ENCODE measurements at places on chromosomes 16 and 17.

DNA sequence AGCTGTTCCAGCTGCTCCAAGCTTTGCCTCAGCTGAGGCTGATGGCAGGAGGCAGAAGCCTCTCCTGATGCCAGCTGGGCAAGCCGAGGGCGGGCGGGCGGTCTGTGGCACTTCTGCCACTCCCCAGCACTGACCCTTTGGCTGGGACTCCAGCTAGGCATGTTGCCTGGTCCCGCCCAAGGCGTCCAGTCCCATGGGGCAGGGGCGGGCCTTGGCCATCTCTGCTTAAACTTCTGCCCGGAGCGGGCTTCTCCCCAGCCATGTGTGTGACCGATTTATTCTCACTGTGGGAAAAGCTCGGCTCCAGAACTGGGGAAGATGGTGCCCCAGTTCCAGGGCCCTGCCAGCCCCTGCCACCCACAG, 349.1 kb downstream of the SEC14L1 start:
- no peak for DNase-seq

- DNase-seq, result no peak
Measured at GRCh38 chr17:69254187-69254586, 25.6 kb upstream of the ABCA10 start.

DNA sequence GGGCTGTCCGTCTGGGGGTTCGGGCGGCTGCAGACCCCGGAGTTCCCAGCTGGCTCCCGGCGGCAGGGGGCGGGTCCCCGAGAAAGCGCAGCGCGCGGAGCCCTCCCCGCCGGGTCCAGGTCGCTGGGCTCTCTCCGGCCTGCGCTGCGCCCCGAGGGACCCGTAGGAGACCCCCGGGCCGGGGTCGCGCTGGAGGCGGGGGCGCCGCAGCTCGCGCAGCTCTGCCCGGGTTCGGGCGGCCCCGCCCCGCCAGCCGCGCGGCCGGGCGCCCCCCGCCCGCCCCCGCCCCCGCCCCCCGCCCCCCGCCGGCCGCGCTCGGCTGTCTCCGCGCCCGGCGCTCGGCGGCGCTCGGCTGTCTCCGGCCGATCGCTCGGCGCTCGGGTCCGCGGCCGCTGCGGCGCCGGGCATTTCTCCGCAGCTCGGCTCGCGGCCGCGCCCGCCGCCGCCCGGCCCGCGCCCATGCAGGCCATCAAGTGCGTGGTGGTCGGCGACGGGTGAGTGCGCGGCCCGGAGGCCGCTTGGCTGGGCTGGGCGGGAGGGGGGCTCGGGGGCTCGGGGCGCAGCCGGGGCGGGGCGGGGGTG, at the start of gene RAC3:
Gene RAC3 (plus strand): TSS at position 376 of the 582 bp plus-strand sequence. CDS start 84 bp downstream, at position 460.
- DNase-seq, result peak; percentile 32

DNA sequence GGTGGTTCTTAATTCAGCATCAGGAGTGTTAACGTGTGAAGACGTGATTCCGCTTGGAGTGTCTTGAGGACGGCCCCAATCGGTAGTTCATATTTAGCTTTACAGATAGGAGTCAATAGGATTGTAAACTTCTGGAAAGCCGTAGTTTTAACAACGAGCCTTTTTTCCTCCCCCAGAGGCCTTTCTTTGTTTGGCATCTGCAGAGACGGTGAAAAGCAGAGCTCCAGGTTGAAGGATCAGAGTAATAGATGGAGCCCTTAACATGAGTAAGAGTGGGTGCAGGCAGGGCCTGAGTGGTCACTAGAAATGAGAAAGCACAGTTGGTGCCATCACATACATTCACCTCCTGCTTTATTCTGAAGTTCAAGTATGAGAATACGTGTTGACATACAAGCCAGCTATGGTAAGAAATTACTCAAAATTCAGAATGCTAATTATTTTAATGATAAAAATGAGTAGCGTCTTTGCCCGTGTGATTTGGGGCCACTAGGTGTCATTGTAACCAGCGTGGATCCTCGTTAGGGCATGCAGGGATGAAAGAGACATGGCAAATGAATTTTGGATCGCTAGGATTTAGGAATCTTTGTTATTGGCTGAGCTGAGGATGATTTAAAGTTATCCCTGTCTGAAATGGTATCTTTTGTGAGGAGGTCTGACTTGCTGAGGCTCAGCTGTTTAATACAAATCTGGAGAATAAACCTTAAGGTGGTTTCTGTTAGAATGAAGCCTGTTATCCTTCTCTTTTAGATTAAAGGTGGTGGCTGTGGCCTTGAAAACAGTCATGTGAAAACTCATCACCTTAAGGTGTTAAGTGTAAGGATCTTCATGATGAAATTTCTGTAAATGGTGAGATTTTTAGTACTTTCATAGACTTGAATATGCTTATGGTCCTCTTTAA, 18.6 kb downstream of the PRCD start:
- DNase-seq, result peak; percentile 31

GRCh38 chr17:35947156-35947585, 3.7 kb upstream of the LYZL6 start:
- peak; percentile 69 for DNase-seq

GRCh38 chr17:80847496-80848230, 144.0 kb upstream of the CHMP6 start:
- no peak for DNase-seq

DNA sequence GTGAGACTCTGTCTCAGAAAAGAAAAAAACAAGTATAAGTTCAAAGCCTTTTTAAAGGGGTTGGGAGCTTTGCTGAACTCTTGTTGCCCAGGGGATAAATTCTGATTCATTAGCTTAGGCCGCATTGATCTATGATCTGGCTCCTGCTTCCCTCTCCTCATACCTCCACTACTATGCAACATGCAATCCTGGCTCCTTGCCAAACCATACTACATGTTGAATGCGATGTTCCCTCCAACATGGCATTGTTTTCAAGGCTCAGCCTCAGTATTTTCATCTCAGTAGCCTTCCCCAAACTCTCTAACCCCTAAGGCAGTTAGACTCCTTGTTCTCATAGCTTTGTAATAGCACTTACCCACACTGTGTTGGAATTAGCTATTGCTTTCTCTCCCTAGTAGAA, 6.2 kb downstream of the REXO5 start:
- DNase-seq, result no peak

GRCh38 chr17:31457391-31458234, 66.1 kb downstream of the RAB11FIP4 start:
- no peak for DNase-seq

- no peak for DNase-seq
Measured at GRCh38 chr16:27472091-27473020, 70.4 kb downstream of the IL21R start.

DNA sequence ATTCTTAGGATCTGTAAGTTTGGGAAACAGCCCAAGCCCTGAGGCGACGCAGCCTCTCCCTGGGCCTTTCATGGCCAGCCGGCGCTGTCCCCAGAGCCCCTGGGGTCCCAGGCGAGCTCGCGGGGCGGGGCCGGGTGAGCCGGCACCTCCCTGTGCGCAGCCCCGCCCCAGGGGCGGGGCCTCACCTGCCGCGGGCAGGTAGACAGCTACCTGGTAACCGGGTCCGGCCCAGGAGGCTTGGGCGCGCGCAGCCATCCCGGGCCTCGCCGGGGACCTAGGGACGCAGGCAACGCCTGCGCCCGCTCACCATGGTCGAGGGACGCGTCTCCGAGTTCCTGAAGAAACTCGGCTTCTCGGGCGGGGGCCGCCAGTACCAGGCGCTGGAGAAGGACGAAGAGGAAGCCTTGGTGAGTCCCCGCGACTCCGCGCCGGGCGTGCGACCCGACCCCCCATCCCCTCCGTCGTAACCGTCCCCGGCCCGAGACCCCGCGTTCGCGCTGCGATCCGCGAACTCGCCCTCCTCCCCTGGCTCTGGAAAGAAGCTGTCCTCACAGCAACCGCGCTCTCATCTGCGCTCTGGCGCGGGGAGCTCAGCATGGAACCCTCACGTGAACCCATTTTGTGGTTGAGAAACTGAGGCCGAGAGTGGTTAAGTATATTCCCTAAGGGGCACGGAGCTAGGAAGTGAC, at the start of gene ATP2C2:
Gene ATP2C2 (plus strand): TSS at position 231 of the 689 bp plus-strand sequence. CDS start 78 bp downstream, at position 309.
- no peak for DNase-seq

DNA sequence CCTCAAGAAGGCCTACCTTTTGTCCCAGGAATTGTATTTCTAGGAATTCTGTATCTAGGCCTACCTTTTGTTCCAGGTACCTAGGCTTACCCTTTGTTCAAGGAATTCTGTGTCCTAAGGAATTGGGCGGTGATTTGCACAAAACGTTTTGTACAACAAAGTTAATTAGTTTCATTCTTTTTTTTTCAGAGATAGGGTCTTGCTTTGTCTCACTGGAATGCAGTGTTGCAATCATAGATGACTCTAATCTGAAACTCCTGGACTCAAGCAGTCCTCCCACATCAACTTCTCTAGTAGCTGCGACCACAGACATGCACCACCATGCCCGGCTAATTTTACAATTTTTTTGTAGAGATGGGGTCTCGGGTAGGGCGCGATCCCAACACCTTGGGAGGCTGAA, 7.0 kb downstream of the CDR2L start:
- DNase-seq, result no peak

- DNase-seq, result no peak
Measured at GRCh38 chr17:45022288-45022648, 29.2 kb downstream of the DCAKD start.

- no peak for DNase-seq
Measured at GRCh38 chr16:19046062-19046461, 21.4 kb upstream of the COQ7 start.

DNA sequence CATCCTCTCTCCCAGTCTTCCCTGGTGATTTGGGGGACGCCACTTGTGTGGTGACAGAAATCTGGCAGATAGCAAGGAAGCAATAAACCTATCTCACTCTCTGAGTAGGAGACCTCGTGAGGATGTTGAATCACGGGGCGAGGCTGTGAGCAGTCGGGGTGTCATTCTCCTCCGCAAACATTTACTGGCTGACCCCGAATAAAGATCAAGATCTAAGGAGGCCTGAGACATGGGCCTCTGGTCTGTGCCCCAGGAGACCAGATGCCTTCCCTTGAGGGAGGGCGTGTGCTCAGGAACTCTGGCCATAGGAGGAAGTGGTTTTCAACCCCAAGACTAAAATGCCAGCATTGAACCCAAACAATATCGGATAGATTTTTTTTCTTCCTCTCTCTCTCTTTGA, 53.1 kb downstream of the FOXL1 start:
- no peak for DNase-seq

- no peak for DNase-seq
Measured at GRCh38 chr16:76277460-76278030, 344 bp downstream of the CNTNAP4 start.

DNA sequence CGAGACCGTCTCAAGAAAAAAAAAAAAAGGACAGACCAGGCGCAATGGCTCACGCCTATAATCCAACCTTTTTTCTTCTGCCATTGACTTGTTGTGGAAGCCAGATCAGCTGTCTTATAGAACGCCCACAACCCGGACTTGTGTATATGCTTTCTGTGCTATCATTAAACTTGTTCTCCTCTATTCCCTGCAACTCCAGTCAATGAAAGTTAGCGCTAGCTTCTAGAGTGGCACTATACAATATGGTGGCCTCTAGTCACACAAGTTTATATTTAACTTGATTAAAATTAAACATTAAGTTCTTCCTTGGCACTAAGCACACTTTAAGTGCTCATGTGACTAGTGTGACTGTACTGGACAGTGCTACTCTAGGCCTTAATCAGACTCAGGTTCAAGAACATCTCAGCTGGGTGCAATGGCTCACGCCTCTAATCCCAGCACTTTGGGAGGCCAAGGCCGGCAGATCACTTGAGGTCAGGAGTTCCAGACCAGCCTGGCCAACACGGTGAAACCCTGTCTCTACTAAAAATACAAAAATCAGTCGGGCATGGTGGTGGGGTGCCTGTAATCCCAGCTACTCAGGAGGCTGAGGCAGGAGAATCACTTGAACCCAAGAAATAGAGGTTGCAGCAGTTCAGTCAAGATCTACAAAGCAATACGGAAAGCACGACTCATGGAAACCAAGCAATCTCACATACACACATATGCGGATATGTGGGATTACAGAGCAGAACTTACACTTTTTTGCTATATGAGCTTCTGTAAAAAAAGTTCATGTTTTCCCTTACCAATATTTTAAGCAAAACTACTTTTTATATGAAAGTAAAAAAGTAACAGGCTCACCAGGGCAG, 18.8 kb upstream of the GLG1 start:
- no peak for DNase-seq

DNA sequence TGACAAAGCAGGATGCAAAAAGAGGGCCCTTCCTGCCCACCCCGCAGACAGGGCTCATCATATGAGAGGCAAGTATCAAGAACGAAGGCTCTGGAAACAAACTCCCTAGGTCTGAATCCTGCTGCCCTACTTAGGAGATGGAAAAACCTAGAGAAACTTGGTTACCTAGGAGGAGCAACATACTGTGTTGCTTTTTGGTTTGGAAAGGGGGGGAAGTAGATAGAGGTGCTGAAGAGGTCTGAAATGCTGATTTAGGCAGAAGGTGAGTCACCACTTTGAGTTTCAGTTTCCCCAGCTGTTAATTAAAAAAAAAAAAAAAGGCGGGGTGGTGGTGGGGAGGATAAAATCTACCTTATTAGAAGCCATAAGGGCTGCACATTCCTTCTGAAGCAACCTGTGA, 1.5 kb downstream of the N4BP1 start:
- peak; percentile 81 for DNase-seq

GRCh38 chr17:45234641-45235415, 13.1 kb downstream of the FMNL1 start:
- DNase-seq, result no peak

GRCh38 chr17:57966875-57967274, 11.7 kb upstream of the CUEDC1 start:
- no peak for DNase-seq

DNA sequence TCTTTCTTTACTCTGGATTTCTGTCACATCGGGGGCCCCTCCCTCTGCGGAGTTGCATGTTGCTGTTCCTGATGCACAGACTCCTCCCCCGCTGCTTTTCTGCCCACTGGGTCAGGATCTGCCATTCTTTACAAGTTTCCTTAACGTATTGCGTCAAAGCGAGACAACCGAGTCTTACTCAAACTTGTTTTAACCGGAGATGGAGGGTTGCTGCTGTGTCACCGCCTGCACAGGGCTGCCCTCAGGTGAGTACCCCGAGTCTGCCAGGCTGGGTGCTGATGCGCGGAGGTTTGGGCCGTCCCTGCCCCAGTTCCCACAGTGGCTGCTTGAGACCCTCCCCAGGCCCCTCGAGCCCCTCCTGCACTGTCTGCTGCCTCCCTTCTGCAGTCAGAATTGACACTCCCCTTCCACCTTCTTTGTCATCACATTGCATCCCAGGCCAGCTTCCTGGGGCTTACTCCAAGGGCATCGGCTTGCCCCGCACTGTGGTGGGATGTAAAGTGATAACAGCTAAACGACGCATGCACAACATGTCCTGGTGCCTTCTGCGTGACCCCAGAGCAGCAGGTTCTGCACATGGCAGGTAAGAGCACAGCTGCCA, 19.3 kb downstream of the CARHSP1 start:
- no peak for DNase-seq

DNA sequence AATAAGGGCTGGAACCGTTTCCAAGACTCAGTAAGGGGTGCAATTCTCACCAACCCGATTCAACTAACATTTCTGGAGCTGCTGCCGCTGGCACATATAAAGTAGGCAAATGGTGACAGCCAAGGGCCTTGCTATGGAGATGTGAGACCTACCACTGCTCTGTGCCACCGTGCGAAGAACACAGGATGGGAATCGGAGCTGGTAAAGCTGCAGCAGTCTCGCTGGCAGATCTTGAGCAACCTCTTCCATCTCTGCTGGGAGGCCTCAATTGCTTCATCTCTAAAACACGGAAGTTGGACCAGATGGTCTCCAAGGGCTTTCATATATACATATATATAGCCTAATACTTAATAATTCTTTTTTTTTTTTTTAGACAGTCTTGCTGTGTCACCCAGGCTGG, 128.9 kb upstream of the RCVRN start:
- DNase-seq, result peak; percentile 92

Measured in suppressor macrophage treated with lipopolysaccharide for 4 hours (primary cell).